Fibroblast of lung (primary cell): ENCODE measurements at places on chromosomes 3 and 15.

DNA sequence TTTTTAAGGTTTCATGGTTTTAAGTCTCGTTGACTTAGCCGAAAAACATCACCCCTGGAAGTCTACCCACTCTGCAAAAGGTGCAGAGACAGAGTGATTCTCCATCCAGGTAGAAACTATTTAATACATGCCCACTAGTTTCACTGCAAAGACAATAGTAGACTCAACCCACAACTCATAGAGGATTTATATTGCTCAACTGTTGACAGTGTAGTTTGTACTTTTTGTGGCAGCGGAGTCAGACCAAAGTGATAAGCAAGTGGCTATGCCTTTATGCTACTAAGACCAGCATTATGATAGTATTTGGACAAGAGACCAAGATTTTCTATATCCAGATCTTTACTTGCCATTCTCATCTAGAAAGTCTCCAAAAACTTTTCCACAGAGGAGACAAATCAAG lies 98.8 kb upstream of the ZBTB20 start:
- no peaks in the 10 kb centered on the region for H3K27me3 ChIP-seq
- no peak overlapping the region for H3K4me3 ChIP-seq
- H3K27ac ChIP-seq, result no peak overlapping the region
- no peak for DNase-seq
- peaks cover 8% of the 10 kb centered on the region for H3K4me1 ChIP-seq

- no peaks in the 10 kb centered on the region for H3K36me3 ChIP-seq
- DNase-seq, result peak; percentile 95
- no peaks in the 10 kb centered on the region for H3K27me3 ChIP-seq
- H3K4me3 ChIP-seq, result no peak overlapping the region
- peak overlapping the region; percentile 17 for H3K27ac ChIP-seq
Observed at GRCh38 chr3:21718161-21718765, 32.7 kb downstream of the ZNF385D start.

DNA sequence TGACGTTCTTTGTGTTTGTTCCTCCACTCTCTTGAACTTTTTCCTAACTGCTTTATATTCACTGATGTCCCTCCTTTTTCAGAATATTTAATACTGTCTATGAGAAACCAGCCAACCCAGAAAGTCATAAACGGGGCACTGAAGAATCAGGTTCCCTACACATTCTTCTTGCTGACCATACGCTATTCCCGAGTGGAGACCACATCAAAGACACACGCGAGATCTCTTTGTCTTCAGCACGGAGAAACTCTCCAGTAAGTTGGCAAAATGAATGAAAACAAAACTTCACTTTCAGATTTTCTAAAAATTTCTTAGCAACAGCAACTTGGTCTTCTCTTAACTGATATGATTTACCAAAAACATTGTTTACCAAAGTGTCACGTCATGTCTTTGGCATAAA lies 22.6 kb downstream of the FAM174B start:
- no peaks in the 10 kb centered on the region for H3K4me1 ChIP-seq
- DNase-seq, result no peak
- H3K27me3 ChIP-seq, result no peaks in the 10 kb centered on the region
- no peak overlapping the region for H3K27ac ChIP-seq
- no peaks in the 10 kb centered on the region for H3K36me3 ChIP-seq

GRCh38 chr3:100782906-100783305 lies 73.6 kb downstream of the TFG start:
- no peak overlapping the region for H3K27ac ChIP-seq
- H3K4me3 ChIP-seq, result no peak overlapping the region
- peak; percentile 62 for DNase-seq
- peaks cover 5% of the 10 kb centered on the region for H3K4me1 ChIP-seq
- no peaks in the 10 kb centered on the region for H3K27me3 ChIP-seq

GRCh38 chr3:127165694-127166485 lies 27.0 kb upstream of the PRR23E start:
- no peak overlapping the region for H3K27ac ChIP-seq
- no peak for DNase-seq

GRCh38 chr15:70633103-70633831 lies 130.1 kb downstream of the UACA start:
- peak; percentile 31 for DNase-seq
- no peak overlapping the region for H3K27ac ChIP-seq
- peaks cover 8% of the 10 kb centered on the region for H3K36me3 ChIP-seq
- no peak overlapping the region for H3K4me3 ChIP-seq
- H3K4me1 ChIP-seq, result no peaks in the 10 kb centered on the region
